ENCODE measurements at places on chromosomes 3 and 15.

- DNase-seq: no peak
Observed at GRCh38 chr15:67109141-67110034, 44.0 kb downstream of the SMAD3 start.

DNA sequence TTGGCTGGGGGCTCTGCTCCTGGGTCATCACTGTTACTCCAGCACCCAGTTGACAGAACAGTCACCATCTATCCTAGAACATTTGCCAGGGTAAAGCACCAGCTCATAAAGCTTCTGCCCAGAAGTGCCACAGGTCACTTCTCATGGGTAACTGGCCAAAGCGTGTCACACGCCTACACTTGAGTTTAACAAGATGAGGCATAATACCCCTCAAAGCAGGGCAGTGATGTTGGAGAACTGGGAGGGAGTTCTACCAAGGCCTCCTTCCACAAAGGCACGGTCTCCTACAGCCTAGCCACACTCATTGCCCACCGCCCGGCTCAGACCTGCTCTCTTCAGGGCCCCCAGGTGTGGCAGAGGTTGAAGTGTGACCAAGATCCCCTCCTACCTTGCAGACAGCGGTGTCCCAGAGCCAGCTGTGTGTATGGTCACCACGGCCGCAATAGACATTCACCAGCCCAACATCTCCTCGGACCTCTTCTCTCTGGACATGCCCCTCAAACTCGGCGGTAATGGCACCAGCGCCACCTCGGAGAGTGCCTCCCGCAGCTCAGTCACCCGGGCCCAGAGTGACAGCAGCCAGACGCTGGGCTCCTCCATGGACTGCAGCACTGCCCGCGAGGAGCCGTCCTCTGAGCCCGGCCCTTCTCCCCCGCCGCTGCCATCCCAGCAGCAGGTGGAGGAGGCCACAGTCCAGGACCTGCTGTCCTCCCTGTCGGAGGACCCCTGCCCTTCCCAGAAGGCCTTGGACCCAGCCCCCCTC lies 107.7 kb downstream of the ETFA start:
- no peak for DNase-seq

DNA sequence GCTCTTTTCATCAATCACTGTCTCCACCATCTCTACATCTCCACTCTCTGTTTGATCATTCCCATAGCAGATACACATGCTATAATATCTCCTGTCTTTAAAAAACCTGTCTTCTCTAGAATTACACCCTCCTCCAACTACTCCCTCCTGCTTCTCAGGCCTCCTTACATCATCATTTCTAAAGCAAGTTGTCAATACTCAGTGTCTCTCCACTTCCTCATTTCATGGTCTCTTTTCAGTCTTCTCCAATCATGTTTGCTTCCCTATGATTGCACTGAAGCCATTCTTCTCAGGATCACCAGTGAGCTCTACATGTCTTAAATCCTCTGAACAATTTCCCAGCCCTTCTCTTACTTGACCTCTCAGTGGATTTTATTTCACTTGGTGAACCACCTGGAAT lies 87.0 kb upstream of the ZNF280D start:
- no peak for DNase-seq

DNA sequence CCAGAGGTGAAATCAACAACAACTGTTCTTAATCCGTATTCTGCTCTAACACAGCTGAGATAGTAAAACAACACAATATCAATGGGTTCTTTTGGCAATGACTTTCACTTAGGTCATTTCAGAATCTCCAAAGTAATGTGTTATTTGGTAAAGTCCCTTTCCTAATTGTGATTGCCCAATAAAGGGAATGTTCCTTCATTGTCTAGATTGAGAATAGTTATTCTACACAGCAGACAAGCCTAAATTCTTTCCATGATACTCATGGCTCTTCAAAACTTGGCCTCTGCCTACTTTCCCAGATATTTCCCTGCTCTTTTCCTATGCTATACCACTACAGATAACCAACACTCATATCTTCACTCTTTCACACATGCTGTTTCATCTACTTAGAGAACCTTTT lies 219.8 kb downstream of the FMN1 start:
- DNase-seq: no peak

DNA sequence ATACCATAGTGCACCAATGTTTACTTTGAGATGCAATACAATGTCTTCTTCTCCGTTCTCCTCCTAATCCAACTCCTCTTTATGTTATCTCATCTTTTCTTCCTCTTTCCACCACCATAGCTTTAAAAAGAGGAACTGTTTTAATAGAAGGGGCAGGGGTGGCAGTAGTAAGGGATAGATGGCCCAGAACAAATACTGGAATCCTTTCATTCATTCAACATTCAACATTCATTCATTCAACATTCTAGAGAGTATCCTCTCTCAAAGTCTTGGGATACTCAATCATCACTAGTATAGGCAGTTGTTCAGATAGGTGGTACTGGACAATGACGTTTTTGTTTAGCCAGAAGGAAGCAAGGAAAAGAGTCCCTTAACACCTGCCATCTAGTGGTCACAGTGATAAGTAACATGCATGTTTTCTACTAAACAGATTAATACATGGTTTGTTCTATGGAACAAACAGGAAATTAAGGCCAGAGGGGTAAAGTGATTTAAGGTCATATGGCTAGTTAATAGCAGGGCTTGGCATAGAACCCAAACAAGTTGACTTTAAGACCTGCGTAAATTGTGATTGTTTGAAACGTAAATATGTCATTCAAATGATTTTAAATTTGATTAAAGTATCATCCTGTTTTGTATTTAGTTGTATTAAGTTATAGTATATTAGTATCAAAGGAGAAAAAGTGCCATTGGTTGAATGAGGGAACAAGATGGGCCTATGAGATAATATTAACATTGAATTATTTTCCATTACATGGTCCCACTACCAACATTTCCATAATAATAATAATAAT lies 26.9 kb upstream of the EHHADH start:
- DNase-seq: peak; percentile 87

DNA sequence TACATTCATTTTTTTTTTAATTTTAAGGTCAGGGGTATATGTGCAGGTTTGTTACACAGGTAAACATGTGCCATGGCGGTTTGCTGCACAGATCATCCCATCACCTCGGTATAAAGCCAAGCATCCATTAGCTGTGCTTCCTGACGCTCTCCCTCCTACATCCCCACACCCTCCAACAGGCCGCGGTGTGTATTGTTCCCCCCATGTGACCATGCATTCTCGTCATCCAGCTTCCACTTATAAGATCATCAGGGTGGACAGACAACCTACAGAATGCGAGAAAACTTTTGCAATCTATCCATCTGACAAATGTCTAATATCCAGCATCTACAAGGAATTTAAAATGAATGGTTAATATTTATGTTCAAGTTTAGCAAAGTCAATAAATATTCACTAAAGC lies 19.4 kb downstream of the ILDR1 start:
- no peak for DNase-seq

Data from NCI-H510A treated with DMSO at 0.1 percent for 48 hours (cell line).